ENCODE measurements at places on chromosomes 5 and 9.

DNA sequence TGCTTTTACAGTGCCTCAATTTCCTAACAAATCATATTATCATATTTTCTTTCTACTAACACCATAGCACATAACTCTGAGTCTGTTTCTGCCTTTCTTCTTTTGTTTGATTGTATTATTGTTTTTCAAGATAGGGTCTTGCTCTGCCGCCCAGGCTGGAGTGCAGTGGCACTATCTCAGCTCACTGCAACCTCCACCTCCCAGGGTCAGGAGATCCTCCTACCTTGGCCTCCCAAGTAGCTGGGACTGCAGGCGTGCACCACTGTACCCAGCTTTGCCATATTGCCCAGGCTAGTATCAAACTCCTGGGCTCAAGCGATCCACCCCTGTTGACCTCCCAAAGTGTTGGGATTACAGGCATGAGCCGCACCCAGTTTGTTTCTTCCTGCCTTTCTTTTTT is 18.7 kb downstream of the PAIP2 start:
- no peak overlapping the region for H3K4me3 ChIP-seq
- H3K27me3 ChIP-seq = no peaks in the 10 kb centered on the region
- no peak for DNase-seq
- H3K36me3 ChIP-seq = peaks cover 24% of the 10 kb centered on the region

DNA sequence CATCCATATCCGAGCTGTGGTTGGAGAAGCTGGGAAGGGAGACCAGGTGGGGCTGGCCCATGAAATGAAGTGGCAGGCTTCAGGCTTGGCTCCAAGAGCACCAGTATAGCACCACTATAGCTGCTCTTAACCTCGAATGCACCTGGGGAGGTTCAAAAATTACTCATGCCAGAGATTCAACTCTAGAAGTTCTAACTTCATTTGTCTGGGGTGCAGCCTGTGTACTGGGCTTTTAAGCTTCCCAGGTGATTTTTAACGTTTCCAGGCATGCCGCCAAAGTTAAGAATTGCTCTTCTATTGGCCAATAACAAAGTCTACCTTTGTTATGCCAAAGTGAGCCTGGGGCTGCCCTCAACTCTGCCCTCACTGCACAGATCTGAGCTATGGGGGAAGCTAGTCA is 458 bp downstream of the PRSS3 start:
- no peaks in the 10 kb centered on the region for H3K4me1 ChIP-seq
- H3K27me3 ChIP-seq = peaks cover 41% of the 10 kb centered on the region
- H3K36me3 ChIP-seq = no peaks in the 10 kb centered on the region
- H3K27ac ChIP-seq = no peak overlapping the region
- DNase-seq = no peak
- no peak overlapping the region for H3K4me3 ChIP-seq

DNA sequence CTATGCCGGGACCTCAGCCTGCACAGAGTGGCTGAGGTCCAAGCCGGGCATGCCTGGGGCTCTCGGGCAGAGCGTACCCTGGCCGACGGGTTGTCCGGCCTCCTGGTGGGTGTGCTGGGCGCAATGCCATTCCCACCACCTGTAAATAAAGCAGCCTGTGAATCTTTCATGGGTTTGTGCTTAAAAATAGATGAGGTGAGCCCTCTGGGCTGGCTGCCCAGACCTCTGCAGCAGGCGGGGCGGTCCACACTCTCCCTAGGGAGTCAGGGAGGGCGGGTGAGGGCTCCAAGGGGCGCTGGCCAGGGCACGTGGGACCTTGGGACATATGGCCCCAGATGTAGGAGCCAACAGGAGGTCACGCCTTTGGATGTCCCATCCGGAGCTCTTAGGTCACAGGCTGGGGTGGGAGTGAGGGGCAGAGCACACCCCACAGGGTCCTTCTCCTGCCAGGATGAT is 3.6 kb upstream of the AGPAT2 start:
- H3K36me3 ChIP-seq = no peaks in the 10 kb centered on the region
- H3K27ac ChIP-seq = no peak overlapping the region
- H3K4me1 ChIP-seq = peaks cover 38% of the 10 kb centered on the region
- DNase-seq = no peak

- no peaks in the 10 kb centered on the region for H3K36me3 ChIP-seq
- DNase-seq = peak; percentile 18
- H3K4me3 ChIP-seq = no peak overlapping the region
- H3K4me1 ChIP-seq = peaks cover 9% of the 10 kb centered on the region
- H3K27me3 ChIP-seq = peaks cover 12% of the 10 kb centered on the region
Measured at GRCh38 chr9:8860925-8861324, 1061.3 kb upstream of the DMAC1 start.

DNA sequence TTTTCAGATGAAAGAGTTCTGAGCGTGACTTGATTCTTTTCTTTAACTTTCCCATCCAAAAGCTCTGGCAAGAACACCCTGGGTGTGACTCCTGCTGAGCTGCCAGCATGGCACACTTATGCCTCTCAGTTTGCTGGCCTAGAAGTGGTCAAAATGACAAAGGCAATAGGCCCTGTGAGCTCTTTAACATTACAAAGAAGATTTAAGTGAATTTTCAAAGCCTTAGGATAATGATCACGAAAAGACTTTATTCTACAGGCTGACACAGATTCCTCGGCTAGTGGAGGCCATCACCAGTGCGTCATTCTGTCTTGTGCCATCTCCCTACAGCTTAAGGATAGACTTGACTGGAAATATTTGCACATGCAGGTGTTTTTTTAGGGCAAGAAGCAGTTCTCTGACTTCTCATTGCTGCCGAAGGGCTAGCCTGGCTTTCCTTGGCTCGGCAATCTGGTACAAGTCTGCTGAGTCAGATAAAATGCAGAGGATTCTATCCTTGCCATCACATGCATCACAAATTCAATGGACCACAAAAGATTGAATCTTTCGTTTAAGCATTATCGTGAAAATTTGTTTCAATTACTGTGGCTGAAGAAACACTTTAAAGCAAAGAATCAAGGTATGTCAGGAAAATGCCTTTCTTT is 311.5 kb downstream of the COX7C start:
- H3K27ac ChIP-seq = no peak overlapping the region
- H3K27me3 ChIP-seq = peaks cover 11% of the 10 kb centered on the region
- H3K4me3 ChIP-seq = no peak overlapping the region
- H3K36me3 ChIP-seq = no peaks in the 10 kb centered on the region

DNA sequence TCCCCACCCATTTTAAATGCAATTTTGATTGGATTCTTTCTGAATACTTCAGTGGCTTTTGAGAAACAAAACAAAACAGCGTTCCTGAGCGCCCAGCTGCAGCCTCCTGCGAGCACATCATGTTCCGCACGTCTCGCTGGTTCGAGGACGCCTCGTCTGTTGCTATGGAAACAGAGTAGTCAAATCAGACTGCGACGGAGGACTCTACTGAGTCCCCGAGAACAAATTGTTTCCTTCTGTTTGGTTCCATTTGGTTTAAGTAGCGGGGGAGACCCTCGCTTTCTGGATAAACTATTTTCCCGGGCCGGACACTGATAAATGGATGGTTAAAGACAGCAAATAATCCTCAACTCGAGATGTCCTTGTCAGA is 69.0 kb downstream of the SLC28A3 start:
- no peak overlapping the region for H3K27ac ChIP-seq
- no peaks in the 10 kb centered on the region for H3K36me3 ChIP-seq
- DNase-seq = peak; percentile 68
- H3K27me3 ChIP-seq = no peaks in the 10 kb centered on the region
- H3K4me1 ChIP-seq = no peaks in the 10 kb centered on the region

DNA sequence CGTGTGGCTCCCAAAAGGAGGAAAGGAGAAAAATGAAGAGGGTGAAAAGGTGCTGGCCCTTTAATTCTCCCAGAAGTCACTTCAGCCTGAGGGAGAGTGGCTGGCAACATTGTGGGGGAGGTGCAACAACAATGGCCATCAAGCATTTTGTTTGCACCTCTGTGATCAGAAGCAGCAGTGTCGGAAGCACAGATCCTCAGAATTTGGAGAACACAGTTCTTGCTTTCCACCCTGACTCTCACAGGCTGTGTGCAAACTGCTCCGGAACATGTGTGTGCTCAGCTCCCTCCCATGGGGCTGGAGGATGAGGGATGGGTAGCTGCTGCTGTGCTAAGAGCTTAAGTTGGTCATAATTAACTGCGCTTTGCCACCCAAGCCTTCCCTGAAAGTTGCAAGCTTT is 127.1 kb downstream of the DPYSL3 start:
- H3K4me1 ChIP-seq = no peaks in the 10 kb centered on the region
- no peak for DNase-seq
- no peak overlapping the region for H3K27ac ChIP-seq
- no peak overlapping the region for H3K4me3 ChIP-seq

- peaks cover 2% of the 10 kb centered on the region for H3K4me1 ChIP-seq
- H3K4me3 ChIP-seq = no peak overlapping the region
- DNase-seq = no peak
- H3K27me3 ChIP-seq = no peaks in the 10 kb centered on the region
Measured at GRCh38 chr9:94269264-94269663, 10.2 kb downstream of the ZNF169 start.

GRCh38 chr5:9209846-9210492 is 335.9 kb downstream of the SEMA5A start:
- H3K4me1 ChIP-seq = peaks cover 3% of the 10 kb centered on the region
- H3K36me3 ChIP-seq = peaks cover 7% of the 10 kb centered on the region

DNA sequence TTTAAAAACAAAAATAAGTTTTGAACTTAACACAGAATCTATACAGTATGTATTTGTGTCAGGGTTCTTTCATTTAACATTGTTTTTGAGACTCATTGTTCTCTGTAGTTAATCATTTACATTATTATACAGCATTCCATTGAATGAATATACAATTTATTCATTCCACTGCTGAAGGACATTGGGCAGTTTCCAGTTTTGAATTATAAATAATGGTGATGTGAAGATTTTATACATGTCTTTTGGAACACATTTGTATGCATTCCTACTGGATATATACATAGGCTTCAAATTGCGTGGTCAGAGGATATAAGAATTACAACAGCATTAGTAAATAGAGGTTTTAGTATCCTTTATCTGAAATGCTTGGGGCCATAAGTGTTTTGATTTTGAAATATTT is 72.0 kb downstream of the CEP120 start:
- H3K27me3 ChIP-seq = no peaks in the 10 kb centered on the region
- no peak overlapping the region for H3K4me3 ChIP-seq

- H3K27me3 ChIP-seq = no peaks in the 10 kb centered on the region
- no peak overlapping the region for H3K4me3 ChIP-seq
- no peak for DNase-seq
- H3K4me1 ChIP-seq = no peaks in the 10 kb centered on the region
- H3K27ac ChIP-seq = no peak overlapping the region
Measured at GRCh38 chr5:53233645-53234405, 124.3 kb upstream of the MOCS2 start.

- no peak overlapping the region for H3K27ac ChIP-seq
- DNase-seq = no peak
- H3K36me3 ChIP-seq = no peaks in the 10 kb centered on the region
- H3K4me1 ChIP-seq = no peaks in the 10 kb centered on the region
- H3K27me3 ChIP-seq = no peaks in the 10 kb centered on the region
- no peak overlapping the region for H3K4me3 ChIP-seq
Measured at GRCh38 chr5:24208686-24209106, 436.1 kb downstream of the CDH10 start.

- no peak overlapping the region for H3K27ac ChIP-seq
- no peak overlapping the region for H3K4me3 ChIP-seq
- peak; percentile 27 for DNase-seq
- no peaks in the 10 kb centered on the region for H3K4me1 ChIP-seq
Measured at GRCh38 chr5:89397096-89397495, 514.1 kb upstream of the MEF2C start.

- H3K4me3 ChIP-seq = no peak overlapping the region
- H3K36me3 ChIP-seq = no peaks in the 10 kb centered on the region
- H3K4me1 ChIP-seq = peaks cover 4% of the 10 kb centered on the region
- no peaks in the 10 kb centered on the region for H3K27me3 ChIP-seq
- no peak for DNase-seq
Measured at GRCh38 chr5:153827397-153827796, 211.3 kb downstream of the FAM114A2 start.

DNA sequence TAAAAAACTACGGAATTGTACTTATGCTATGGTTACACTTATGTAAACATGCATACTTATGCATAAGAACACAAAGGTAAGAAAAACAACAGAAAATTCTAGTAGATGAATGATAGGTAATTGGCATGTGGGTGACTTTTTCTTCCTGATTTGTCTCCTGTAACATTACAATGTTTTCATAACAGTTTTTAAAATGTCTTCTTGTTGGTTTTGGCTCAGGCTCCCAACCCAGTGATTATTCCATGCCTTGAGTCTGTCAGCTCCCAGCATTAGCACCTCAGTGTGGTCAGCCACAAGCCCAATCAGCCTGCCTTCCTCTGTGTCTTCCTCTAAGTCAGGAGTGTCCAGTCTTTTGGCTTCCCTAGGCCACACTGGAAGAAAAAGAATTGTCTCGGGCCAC is 7.9 kb upstream of the FOXE1 start:
- no peak overlapping the region for H3K27ac ChIP-seq
- DNase-seq = no peak
- H3K4me3 ChIP-seq = no peak overlapping the region
- H3K27me3 ChIP-seq = peaks cover 52% of the 10 kb centered on the region
- H3K36me3 ChIP-seq = no peaks in the 10 kb centered on the region
- H3K4me1 ChIP-seq = peaks cover 10% of the 10 kb centered on the region

- H3K4me1 ChIP-seq = no peaks in the 10 kb centered on the region
- H3K36me3 ChIP-seq = no peaks in the 10 kb centered on the region
Measured at GRCh38 chr5:114612406-114612805, 250.5 kb downstream of the KCNN2 start.

DNA sequence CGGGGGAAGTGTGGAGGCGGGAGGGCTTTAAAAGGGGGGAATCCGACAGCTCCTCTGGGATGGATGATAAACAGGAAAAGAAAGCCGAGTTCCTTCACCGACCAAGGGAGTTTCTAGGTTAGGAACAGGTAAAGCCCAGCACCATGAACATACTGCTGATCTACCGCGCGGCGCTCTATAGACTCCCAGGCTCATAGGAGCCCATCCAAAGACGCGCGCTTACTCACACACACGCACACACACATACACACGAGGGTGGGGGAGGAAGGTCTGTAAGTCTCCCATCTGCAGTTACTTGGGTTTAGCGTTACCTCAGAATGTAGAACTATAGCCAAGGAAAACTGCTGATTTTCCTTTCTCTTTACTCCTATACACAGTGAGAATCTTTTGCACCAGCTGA is 2.6 kb upstream of the GABRB2 start:
- no peaks in the 10 kb centered on the region for H3K36me3 ChIP-seq
- no peak for DNase-seq
- peaks cover 51% of the 10 kb centered on the region for H3K27me3 ChIP-seq
- H3K4me3 ChIP-seq = peak overlapping the region; percentile 47

DNA sequence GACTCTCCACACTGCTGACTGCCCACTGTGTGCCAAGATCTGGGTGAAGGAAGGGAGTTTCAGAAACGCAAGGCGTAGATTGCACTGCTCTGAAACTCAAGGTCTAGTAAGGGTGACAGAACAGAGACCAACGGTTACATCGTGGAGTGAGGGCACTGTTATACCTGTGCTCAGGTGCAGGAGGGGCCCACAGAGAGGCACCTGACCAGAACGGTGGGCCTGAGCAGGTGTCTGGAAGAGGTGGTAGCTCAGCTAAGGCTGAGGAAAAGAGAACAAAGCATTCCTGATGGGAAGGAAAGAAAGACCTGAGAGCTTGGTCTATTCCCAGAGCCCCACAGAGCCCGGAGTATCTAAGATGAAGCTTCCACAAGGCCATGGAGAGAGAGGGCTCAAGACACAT is 267.2 kb downstream of the MED10 start:
- no peak for DNase-seq
- no peaks in the 10 kb centered on the region for H3K27me3 ChIP-seq
- no peaks in the 10 kb centered on the region for H3K36me3 ChIP-seq
- no peak overlapping the region for H3K4me3 ChIP-seq
- no peak overlapping the region for H3K27ac ChIP-seq

- peaks cover 10% of the 10 kb centered on the region for H3K4me1 ChIP-seq
- H3K27me3 ChIP-seq = peaks cover 8% of the 10 kb centered on the region
- peak; percentile 34 for DNase-seq
- no peak overlapping the region for H3K27ac ChIP-seq
- no peak overlapping the region for H3K4me3 ChIP-seq
Measured at GRCh38 chr9:98324801-98325200, 69.4 kb upstream of the TBC1D2 start.
